ENCODE measurements at places on chromosomes 12 and 14. TPM values are rescaled to one million over a fixed set of nuclear protein-coding genes. Genes with fewer than 3 reads are reported as not detected.

DNA sequence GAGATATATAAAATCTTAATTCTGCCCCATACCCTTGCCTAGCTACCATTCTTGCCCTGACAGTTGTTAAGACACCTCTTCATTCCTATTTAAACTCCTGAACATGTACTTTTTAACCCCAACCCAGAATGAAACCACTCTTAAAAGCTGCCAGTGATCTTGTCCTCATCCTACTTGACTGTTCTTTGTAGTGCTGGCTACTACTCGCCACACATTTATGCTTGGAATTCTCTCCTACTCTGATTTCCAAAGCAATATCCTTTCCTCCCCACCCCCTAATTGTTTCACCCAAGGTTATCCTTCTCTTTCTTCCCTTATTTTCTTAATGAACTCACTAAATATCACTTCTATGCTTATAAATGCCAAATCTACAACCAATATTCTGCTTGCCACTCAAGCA, 4.1 kb downstream of the NFYB start:
- DNase-seq: no peak

- no peak for DNase-seq
Observed at GRCh38 chr12:70467918-70468733, 102.0 kb downstream of the KCNMB4 start.

DNA sequence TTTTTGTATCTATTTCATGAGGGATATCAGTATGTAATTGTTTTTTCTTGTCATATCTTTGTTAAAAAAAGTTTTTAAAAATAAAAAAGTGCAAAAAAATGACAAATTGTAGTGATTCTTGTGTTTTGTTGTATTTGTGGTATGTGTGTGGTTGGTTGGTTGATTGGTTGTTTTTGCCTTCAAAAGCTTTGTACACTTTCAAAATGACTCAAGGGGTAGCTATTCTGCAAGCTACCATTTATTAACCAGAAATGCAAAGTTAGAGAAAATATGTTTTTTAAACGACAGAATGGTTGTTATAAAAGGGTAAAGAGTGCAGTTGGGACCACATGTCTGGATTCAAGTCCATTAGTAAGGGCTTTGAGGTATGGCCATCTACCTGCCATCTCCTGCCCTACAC, 119.3 kb downstream of the SLC35F4 start:
- no peak for DNase-seq

DNA sequence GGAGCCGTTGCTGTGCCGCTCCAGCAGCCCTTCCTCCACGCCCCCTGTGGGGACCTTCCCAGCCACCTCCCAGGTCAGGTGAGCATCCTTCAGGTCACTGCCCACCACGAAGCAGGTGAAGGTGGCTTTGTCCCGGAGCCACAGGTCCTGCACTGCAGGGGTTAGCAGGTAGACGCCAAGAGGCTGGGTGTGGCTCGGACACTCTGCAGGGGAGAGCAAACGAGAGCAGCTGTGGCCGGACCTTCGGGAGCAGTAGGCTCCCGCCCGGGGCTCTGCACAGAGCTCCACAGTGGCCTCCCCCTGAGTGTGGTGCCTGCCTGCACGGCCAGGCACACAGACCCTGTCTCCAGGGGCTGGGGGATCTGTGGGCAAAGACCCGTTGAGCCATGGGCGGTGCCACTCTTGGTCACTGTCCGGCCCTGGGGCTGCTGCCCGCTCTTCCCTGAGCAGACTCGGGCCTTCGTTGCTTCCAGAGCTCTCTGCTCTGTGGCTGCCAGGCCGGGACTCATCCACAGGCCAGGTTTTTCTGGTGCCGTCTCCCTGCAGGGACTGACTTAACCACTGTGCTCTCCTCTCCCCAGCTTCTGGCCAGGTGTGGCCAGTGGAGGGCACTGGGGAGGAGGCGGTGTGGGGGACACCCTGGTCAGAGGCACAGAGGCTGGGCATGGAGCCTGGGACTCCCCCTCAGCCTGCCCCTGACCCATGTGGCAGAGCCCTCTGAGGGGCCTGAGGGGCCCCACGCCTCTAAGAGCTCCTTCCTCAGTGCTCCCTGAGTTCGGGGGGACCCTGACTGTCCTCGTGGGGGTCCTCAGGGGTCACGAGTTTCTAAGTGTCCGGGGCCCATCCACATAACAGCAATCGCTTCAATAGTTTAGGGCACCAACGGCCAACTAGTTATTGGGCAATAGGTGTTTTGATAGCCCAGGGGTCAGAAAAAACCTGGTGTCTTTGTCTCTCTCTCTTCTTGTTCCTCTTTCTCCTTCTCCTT, 314.9 kb downstream of the TMEM121 start:
- DNase-seq: peak; percentile 16

DNA sequence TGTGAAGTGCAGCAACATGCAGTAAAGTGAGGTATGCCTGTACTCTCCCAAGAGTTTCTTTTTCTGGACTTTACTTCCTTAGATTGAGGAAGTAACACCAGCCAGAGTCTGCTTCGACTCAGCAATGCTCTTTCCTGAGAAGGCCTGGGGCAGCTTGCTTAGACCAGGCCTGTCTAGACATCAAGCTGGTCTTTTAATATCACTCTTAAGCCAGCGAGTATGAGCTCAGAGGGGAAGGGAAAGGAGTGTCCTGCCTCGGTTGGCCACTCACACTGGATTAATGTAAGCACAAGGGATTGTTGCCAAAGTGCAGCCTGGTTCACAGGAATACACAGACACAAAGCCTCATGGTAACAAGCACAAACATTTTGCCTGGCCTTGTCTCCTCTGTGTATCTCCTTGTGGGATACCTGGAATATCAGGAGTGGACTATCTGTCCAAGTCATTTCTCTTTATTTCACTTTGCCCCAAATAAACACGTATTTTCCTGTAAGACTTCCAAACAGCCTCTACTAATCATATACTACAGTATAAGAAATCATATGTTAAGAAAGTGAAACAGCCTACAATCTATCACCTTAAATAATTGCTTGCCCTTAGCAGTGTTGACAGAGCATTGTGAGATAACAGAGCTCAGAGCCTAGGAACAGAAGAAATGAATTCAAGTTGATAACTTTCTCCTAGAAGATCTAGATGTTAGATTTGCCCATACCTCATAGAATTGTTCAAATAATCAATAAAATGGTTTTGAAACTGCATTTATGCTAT, 121.2 kb upstream of the DAAM1 start:
- no peak for DNase-seq

DNA sequence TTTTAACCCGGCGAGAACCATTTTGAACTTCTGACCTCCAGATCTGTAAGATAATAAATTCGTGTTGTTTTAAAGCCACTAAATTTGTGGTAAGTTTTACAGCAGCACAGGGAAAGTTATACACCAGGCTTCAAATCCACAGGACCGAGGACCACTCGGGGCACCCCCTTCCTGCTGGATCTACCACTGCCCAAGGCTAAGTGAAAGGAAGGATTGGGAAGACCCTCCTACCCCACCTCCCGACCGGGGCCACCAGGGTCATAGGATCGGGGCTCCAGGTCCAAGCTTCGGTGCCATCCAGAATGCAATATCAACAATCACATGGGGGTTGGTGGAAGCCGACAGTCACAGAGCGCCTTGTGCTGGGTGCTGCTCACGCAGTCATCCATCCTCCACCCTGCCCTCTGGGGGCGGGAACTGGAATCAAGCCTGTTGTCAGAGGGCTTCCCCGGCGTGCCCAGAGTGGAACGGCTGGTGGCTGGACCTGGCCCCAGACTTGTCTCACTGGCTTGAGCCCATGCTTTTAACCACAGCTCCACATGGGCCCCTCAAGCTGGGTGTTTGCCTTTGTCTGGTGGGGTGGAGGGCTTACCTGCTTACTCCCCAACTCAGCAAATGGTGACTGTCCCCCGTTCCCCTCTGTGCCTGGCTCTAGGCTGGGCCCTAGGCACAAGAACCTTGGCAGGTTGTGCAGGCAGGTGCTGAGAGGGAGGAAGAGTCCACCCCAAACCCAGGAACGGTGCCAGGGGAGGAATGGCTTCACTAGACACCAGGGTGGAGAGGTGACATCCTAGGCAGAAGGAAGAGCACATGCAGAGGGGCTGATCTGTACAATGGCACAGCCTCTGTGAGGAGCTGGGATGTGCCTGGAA, 180.3 kb upstream of the RTL1 start:
- DNase-seq: no peak

- no peak for DNase-seq
Observed at GRCh38 chr12:53258541-53259539, 9.3 kb upstream of the ESPL1 start.

DNA sequence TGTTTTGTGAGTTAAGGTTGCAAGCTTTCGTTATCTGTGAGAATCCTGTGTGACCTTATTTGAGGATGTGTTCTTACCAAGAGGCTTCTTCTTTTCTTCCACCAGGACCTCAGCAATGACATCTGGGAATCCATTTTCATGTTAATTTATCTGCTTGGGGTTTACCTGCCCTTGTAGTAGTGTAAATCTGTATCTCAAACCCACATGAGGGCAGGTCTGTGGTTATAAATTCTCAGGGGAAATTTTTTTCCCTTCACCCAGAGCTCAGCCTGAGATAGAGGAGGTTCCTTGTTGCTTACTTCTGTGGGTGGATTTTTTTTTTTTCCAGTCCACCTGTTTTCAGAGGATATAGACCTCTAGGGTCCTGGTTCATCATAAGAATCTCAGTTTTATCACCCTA, 70.8 kb downstream of the AKAP6 start:
- DNase-seq: no peak

- DNase-seq: no peak
Observed at GRCh38 chr14:69749956-69750355, 17.0 kb upstream of the SRSF5 start.

DNA sequence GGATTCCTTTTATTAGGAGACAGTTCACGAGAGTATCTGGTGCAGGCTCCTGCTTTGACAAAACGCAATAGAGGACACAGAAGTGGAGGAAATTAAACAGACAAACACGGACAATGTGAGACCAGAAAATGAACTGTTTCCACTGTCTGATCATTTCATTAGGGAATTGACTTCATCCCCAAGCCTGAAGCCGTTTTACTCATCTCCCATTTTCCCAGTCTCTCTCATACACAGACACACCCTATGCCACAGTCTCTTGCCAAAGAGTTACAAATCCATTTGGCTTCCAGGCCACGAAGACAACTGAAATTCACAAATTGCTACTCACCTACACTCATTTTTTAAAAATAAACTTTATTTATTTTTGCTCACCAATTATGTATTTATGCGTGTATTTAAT, 1087.8 kb upstream of the TMEM132C start:
- DNase-seq: no peak

DNA sequence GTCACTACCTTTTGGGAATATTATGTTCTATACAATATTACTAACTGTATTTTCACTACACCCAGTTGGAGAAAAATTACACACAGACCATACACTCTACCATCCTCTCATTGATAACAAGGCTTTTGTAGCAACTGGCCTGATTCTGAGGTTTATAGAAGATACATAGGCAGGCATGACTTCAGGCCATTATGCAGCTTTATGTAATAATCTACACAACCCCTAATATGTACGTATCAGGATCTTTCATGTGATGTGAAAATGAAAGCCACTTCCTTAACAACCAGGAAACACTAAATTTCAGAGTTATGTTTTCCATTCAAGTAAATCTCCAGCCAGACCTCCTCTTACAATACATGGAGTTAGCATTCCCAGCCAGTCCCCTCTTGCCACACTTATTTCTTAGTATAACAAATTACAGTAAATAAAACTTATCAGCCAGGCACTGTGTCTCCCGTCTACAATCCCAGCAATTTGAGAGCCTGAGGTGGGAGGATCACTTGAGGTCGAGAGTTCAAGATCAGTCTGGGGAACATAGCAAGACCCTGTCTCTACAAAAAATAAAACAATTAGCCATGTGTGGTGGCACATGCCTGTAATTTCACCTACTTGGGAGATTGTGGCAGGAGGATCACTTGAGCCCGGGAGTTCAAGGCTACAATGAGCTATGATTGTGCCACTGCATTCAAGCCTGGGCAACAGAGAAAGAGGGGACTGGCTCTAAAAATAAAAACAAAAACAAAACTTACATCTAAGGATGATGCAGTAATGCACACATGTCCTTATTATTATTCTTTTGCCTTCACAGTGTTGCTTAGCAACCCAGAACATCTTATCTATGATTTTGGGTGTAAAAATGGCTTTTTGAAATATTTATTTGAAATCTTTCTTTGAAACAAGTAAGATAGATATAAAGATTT, 10.4 kb upstream of the OSBPL8 start:
- no peak for DNase-seq

GRCh38 chr12:89451841-89452251, 72.8 kb downstream of the GALNT4 start:
- DNase-seq: peak; percentile 42

DNA sequence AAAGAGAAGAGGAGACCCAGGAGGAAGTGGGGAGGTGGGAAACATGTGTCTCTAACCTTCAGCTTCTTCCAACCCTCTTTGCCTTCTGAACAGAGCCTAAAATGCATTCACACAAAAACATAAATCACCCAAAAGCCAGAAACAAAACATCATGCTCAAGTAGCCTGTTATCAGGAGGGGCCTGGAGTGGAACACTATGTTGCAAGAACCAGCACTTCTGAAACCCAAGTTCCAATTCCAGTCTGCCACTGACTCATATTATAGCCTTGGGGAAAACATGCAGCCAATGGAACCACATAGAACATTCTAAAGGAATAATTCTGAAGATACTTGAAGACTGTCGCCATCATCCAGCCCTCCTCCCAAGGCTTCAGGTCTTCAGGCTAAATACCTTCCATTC, 169.8 kb upstream of the PLXNC1 start:
- peak; percentile 23 for DNase-seq

DNA sequence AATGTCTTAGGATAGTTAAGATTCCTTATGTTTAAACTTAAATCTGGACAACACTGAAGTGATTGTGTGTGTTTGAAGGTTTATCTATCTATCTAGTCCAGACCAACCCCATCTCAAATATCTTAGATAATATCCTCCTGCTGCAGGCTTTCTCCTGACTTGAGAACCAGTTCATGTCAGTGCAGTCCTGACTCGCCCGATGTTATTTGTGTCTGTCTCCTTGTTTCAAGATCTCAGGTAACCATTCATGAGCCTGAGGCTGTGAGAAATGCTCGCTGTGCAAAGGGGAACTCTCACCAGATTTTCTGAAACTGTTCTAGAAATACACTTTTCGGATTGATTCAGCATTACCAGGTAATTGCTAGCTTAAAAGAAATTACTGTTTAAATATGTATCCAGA, 356.2 kb downstream of the SNAPC1 start:
- no peak for DNase-seq

DNA sequence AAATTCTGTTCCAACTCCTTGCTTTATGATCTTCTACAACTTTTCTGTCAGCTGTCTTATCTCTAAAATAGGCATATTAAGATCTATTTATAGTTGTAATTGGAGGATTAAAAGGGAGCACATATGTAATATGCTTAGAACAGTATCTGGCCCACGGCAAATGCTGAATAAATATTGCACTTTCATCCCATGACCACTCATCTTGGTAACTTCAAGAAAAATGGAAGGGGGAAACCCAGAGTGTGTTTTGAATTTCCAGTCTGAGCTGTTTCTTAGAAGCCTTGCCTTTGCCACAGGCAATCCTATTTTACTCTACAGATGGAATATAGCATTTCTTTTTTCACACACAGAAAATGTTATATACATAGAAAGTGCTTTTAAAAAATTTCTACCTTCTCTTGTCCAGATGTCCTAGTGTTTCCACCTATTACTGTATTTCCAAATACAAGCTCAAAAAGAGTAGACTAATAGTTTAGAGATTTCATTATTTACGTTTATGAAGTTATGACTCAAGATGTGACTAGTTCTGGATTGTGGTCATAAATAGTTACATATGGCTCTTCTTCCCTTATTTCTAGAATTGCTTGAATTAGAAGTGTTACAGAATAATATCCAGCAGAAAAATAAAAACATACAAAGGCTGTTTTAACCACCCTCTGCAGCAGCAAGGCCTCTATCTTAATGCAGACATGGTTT, 6.2 kb upstream of the STXBP6 start:
- DNase-seq: no peak

Gene USP5
- 65.4 TPM for total RNA-seq

Gene DCN
- total RNA-seq: 1,437 TPM

Gene LYZ
- total RNA-seq: 80.0 TPM

Gene GON7
- 9.8 TPM for total RNA-seq

Gene APOLD1
- 36.0 TPM for total RNA-seq

Gene SLC35F4
- total RNA-seq: not detected

Data from left cardiac atrium (tissue), 4 donors.